SHP77 (cell line): ENCODE measurements at places on chromosomes 12 and 14.

DNA sequence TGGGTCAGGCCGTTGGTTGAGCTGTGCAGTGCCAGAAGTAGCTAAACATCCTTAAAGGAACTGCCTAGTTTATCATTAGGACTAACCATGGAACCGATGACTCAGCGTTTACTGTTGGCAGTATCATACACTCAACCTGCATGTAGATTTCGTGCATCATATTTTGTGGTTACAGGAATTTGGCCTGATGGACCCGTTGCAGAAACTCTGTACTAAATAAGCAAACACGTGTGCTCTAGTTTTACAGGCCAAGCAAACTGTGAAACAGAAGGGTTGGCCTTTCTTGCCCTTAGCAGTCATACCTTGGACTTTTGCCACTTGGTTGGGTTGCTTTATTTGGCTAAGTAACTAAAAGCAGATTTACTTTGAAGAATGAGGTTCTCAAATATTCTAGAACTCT, 35.6 kb downstream of the DGLUCY start:
- no peak for DNase-seq

GRCh38 chr12:84497819-84498218, 414.8 kb downstream of the SLC6A15 start:
- DNase-seq = no peak

GRCh38 chr14:53824061-53824460, 132.6 kb downstream of the BMP4 start:
- DNase-seq = no peak

- no peak for DNase-seq
Measured at GRCh38 chr12:116933512-116934246, 22.9 kb downstream of the FBXW8 start.

- DNase-seq = no peak
Measured at GRCh38 chr12:64538121-64538520, 72.2 kb upstream of the RASSF3 start.

- no peak for DNase-seq
Measured at GRCh38 chr12:20028033-20028432, 340.3 kb upstream of the PDE3A start.

DNA sequence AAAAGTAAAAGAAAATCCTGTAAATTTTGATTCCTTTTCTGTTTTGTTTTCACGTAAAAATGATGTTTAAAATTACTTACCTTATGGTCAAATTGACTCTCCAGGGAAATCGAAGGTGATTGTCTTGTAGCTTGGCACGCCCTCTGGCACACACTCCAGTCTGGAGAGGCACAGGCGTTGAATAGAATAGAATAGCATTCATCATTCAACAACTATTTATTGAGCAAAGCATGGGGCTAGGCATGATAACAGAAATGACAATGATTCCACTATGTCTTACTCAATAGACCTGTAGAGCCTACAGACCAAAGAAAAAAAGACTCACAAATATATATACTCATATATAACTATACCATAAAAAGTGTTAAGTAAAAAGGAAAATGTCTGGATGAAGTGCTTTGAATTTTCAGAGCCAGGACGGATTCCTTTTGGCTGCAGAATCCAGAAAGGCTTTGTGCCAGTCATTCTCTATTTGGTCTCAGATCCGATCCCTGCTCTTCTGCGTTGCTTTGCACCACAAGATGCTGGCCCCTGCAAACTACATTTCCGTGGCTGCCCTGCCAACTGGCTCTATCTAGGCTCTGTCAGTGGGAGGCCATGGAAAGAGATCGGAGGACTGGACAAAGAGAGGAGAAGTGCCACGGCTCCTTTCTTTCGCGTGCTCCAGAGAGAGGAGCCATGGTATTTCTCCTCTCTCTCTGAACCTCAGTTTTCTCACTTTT, 231.8 kb downstream of the CRADD start:
- DNase-seq = no peak

DNA sequence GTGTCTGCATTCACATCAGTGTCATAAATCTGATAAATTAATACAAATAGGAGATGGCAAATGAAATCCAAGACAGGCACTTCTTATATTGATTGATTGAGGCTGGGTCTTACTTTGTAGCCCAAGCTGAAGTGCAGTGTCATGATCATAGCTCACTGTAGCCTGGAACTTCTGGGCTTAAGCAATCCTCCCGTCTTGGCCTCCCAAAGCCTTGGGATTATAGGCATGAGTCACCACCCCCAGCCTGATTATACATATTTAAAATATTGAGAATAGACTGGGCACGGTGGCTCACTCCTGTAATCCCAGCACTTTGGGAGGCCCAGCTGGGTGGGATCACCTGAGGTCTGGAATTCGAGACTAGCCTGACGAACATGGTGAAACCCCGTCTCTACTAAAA, 51.3 kb downstream of the MARK3 start:
- DNase-seq = no peak

DNA sequence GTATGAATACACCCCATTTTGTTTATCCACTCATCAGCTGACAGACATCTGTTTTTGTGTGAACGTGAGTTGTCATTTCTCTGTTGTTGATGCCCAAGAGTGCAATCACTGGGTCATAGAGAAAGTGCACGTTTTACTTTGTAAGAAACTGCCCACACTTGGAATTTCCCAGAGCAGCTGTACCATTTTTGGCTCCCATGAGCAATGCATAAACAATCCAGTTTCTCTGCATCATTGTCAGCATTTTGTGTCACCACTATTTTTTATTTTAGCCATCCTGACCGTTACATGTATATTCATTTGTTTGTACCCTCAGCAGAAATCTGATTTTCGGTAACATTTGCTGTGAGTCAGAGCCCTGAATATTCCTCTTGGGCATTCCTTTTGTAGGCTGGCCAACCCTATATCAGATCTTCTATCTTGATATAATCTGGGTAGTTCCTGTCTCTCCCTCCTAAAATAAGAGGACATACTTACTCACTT, 62.7 kb downstream of the RBM19 start:
- no peak for DNase-seq
